ENCODE measurements at places on chromosomes 2 and 18. TPM values are rescaled to one million over a fixed set of nuclear protein-coding genes. Genes with fewer than 3 reads are reported as not detected.

GRCh38 chr2:29073933-29074332, 390 bp downstream of the PCARE start:
- H3K36me3 ChIP-seq, result no peaks in the 10 kb centered on the region
- no peaks in the 10 kb centered on the region for H3K27me3 ChIP-seq
- H3K4me1 ChIP-seq, result no peaks in the 10 kb centered on the region
- no peak for DNase-seq

DNA sequence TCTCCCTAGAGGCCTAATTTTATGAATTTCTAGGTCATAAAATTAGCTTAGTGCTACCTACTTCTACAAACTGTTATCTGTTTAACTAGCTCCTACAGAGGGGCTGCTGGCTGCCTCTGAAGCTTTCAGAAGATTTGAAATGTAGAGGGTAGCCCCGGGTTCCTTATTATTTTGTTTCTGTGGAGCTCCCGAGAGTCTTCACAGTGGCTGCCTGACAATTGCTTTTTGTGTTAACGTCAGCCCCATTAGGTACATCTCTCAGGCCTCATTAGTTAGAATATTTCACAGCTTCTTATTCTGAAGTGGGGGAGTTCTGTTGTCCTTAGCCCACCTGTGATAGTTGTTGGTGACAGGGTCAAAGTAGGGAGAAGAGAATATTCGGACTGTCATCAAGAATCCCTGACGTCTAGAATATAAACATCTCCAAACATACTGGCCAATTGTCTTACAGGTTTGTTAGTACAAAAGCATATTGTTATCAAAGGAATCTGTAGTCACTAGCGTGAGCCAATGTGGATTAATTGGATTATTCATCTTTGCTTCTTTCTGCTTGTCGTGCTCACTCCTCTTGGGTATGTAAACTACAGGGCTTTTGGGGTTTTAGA, 77.5 kb downstream of the DIS3L2 start:
- H3K36me3 ChIP-seq, result no peaks in the 10 kb centered on the region
- H3K27me3 ChIP-seq, result no peaks in the 10 kb centered on the region
- H3K4me3 ChIP-seq, result no peak overlapping the region

Gene EPB41L3
- total RNA-seq, result 64.0 TPM

GRCh38 chr2:104289651-104290565, 564.0 kb upstream of the POU3F3 start:
- H3K36me3 ChIP-seq, result no peaks in the 10 kb centered on the region
- H3K27ac ChIP-seq, result no peak overlapping the region

DNA sequence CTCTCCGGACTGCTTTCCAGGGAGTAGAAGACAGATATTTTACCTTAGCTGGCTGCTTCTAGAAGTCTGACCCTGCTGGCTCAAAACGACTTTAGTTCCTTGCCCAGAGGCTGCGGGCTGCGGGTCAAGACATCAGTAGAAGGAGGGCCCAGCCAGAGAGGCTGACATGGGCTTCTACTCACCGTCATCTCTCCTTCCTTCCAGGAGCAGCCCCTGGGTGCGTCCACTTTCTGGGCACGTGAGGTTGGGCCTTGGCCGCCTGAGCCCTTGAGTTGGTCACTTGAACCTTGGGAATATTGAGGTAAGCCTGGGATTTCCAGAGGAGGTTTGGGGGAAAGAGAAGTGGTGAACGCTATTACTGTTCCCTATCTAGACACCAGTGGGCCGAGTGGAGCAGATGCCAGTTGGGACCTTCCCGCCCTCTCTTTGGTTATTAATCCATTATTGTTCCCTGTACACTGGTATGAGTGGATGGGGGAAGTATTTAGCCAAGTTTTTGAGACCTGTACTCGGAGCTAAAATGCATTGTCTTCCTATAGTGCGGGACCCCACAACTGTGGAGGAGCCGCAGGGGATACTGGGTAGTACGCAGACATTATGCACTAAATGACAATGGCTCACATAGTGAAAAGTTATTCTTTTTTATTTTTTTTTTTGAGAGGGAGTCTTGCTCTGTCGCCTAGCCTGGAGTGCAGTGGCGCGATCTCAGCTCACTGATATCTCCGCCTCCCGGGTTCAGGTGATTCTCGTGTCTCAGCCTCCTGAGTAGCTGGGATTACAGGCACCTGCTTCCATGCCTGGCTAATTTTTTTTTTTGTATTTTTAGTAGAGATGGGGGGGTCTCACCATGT, 26.3 kb upstream of the CASP8 start:
- H3K4me3 ChIP-seq, result peak overlapping the region; percentile 20
- H3K27ac ChIP-seq, result peak overlapping the region; percentile 80
- no peaks in the 10 kb centered on the region for H3K27me3 ChIP-seq
- no peaks in the 10 kb centered on the region for H3K4me1 ChIP-seq
- no peaks in the 10 kb centered on the region for H3K36me3 ChIP-seq

Gene TRABD2A
- 3.1 TPM for total RNA-seq

DNA sequence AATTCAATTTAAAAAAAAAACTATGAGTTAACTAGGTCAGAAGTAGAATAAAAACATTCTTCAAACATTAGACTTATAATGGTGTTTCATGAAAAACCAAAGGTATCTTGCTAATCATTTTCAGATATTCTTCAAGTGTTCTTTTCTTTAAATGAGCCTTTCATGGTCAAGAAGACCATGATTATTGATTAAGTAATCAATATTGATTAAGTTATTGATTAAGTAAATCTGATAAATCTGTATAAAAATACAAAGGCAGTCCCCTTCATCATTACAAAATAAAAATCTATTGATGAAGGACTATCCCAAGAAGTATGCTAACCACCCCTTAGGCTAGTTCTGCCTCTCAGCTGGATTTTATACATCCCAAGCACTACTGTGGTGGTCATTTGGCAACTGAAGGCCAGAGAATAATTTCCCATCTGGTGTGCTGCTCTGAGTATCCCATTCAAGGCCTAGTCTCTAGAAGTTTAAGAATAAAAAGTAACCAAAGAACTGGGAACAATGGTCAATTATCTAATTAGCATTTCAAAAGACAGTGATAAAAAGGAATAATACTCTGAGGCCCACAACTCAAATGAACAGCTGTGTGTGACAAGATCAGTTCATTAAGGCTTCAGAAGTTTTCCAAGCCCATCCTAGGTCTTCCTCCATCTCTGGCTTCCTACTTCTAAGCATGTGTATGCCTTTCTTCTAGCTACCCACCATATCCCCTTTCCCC, 63.5 kb downstream of the TCF4 start:
- H3K27me3 ChIP-seq, result no peaks in the 10 kb centered on the region
- H3K27ac ChIP-seq, result no peak overlapping the region
- H3K4me1 ChIP-seq, result peaks cover 13% of the 10 kb centered on the region
- no peaks in the 10 kb centered on the region for H3K36me3 ChIP-seq
- no peak for DNase-seq

Gene GKN2
- 103 TPM for total RNA-seq

DNA sequence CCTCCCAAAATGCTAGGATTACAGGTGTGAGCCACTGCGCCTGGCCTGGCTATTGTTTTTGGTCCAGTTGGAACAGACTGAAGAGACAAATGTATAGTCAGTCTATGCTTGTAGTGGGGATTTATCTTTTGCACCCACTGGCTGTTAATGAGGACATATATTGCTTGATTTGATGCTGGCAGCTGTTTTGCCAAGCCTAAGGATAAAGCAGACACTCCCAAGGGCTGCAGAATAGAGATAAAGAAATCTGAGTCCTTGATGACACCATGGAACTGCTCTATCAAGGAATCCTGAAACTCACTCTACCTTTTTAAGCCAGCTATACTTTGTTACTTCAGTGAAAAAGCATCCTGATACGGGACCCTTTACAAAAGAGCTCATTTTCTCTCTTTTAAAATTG, 43.1 kb upstream of the ENOSF1 start:
- peaks cover 5% of the 10 kb centered on the region for H3K36me3 ChIP-seq
- DNase-seq, result no peak
- no peaks in the 10 kb centered on the region for H3K27me3 ChIP-seq
- no peak overlapping the region for H3K4me3 ChIP-seq

DNA sequence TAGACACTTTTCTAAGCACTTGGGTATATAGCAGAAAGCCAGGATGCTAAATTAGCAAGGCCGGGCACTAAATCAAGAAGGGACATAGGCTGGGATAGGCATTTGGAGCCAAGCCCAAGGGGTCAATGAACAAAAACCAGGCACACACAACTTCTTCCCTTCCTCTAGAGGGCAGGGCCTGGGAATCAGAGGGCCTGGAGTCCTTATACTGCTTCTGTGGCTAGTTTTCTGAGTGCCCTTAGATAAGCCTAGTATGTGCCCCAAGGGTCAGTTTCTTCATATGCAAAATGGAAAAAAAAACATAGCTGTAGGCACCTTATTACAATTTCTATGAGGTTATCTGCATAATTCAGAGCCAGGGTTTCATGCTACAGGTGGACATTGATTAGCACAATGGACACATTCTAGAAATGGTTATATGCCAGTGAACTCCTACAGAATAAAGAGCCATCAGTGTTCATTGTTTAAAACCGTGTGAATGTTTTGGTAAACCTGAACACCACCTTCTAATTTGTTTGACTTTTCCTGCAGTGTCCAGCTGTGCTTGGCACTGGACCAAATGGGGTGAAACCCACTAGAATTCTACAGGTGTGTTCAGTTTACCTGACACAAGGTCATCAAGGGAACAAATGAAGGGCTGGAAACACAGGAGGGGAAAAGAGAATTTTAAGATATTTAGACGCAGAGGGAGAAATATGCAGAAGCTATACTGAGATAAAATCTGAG, 49.6 kb downstream of the PAX8 start:
- no peak overlapping the region for H3K27ac ChIP-seq
- no peaks in the 10 kb centered on the region for H3K27me3 ChIP-seq
- H3K36me3 ChIP-seq, result no peaks in the 10 kb centered on the region
- peaks cover 14% of the 10 kb centered on the region for H3K4me1 ChIP-seq
- no peak overlapping the region for H3K4me3 ChIP-seq
- DNase-seq, result no peak

DNA sequence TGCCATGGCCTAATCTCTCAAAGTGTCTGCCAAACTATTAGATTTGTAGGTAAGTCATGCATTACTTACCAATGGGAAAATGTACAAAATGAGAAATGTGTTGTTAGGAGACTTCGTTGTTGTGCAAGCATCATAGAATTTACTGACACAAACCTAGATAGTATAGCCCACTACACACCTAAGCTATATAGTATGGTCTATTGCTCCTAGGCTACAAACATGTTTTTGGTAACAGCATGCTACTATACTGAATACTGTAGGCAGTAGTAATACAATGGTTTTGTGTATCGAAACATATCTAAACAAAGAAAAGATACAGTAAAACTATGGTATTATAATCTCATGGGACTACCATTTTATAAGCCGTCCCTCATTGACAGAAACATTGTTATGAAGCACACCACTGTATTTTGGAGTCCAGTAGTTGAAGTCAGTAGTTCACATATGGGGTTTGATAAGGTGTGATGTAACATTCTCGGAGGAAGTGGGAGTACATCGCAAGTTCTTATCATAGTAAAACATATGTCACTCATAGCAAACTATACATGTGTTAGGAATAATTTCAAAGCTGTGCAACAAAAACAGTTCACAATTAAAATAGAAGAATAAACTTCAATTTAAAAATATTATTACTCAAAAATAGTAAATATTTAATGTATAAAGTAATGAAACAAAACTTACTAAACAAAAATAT, 12.0 kb upstream of the GTF2A1L start:
- H3K27me3 ChIP-seq, result no peaks in the 10 kb centered on the region
- H3K4me3 ChIP-seq, result no peak overlapping the region
- no peaks in the 10 kb centered on the region for H3K4me1 ChIP-seq
- H3K27ac ChIP-seq, result no peak overlapping the region
- no peaks in the 10 kb centered on the region for H3K36me3 ChIP-seq
- no peak for DNase-seq

- DNase-seq, result no peak
- no peak overlapping the region for H3K27ac ChIP-seq
- no peaks in the 10 kb centered on the region for H3K27me3 ChIP-seq
- no peaks in the 10 kb centered on the region for H3K36me3 ChIP-seq
- H3K4me1 ChIP-seq, result no peaks in the 10 kb centered on the region
These were observed 46.1 kb downstream of the TACR1 start for GRCh38 chr2:75153221-75153620.

Gene SP140
- total RNA-seq, result 6.7 TPM

DNA sequence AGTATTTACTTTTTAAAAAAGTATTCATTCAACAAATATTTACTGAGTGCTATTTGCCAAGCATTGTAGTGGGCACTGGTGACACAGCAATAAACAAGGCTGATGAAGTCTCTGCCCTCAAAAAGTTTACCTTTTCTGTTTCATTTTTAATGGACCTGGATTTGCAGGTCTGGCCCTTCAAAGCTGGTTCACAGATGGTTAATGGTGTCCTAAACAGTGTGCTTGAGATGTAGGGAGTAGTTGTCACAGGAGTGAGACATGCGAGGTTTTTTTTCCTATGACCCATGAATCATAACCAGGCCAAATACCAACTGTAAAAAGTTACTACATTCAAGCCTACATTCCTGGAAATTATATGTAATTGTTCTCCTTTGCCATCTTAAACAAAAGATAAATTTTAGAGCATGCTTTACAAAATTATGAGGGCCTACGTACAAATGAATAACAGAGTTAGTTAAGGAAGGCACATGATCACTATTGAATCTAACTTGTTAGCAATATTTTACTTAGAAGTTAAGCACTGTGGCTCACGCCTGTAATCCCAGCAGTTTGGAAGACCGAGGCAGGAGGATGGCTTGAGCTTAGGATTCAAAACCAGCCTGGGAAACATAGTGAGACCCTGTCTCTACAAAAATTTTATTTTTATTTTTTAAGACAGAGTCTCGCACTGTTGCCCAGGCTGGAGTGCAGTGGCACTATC, 223.9 kb downstream of the MBD5 start:
- no peaks in the 10 kb centered on the region for H3K4me1 ChIP-seq
- no peak overlapping the region for H3K4me3 ChIP-seq
- no peak overlapping the region for H3K27ac ChIP-seq
- no peaks in the 10 kb centered on the region for H3K36me3 ChIP-seq
- DNase-seq, result no peak
- no peaks in the 10 kb centered on the region for H3K27me3 ChIP-seq

Gene OLA1
- 49.8 TPM for total RNA-seq

Gene HAAO
- total RNA-seq, result 13.0 TPM

- H3K36me3 ChIP-seq, result no peaks in the 10 kb centered on the region
- no peaks in the 10 kb centered on the region for H3K27me3 ChIP-seq
- no peak overlapping the region for H3K4me3 ChIP-seq
- no peaks in the 10 kb centered on the region for H3K4me1 ChIP-seq
These were observed 62.6 kb upstream of the TGFA start for GRCh38 chr2:70616168-70616694.

GRCh38 chr2:65429786-65430602, 2.4 kb downstream of the SPRED2 start:
- H3K27me3 ChIP-seq, result no peaks in the 10 kb centered on the region
- no peak for DNase-seq
- peak overlapping the region; percentile 64 for H3K4me3 ChIP-seq
- peak overlapping the region; percentile 91 for H3K27ac ChIP-seq
- no peaks in the 10 kb centered on the region for H3K36me3 ChIP-seq

DNA sequence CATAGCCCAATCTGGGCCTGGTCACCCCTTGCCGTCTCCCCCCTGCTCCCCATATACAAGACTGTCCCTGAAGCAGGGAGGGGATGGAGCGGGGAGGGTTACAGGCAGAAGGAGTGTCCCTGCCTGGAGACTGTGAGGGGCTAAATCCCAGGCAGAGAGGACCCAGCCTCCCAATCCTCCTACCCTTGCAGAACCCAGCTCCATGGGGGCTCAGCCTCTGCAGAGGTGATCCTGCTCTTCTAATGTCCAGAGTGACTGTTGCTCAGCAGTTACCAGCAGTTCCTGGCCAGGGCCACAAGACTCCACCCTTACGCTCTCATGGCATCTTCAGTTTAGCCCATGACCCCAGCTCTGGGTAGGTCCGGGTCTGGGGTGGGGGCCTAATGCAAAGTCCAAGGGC, 58.1 kb downstream of the COA5 start:
- no peaks in the 10 kb centered on the region for H3K27me3 ChIP-seq
- no peak overlapping the region for H3K4me3 ChIP-seq
- H3K36me3 ChIP-seq, result peaks cover 5% of the 10 kb centered on the region
- H3K4me1 ChIP-seq, result no peaks in the 10 kb centered on the region
- no peak for DNase-seq
- no peak overlapping the region for H3K27ac ChIP-seq

Gene ALK
- total RNA-seq, result 0.09 TPM
